GM03348 (cell line): ENCODE measurements at places on chromosomes 3 and 15.

DNA sequence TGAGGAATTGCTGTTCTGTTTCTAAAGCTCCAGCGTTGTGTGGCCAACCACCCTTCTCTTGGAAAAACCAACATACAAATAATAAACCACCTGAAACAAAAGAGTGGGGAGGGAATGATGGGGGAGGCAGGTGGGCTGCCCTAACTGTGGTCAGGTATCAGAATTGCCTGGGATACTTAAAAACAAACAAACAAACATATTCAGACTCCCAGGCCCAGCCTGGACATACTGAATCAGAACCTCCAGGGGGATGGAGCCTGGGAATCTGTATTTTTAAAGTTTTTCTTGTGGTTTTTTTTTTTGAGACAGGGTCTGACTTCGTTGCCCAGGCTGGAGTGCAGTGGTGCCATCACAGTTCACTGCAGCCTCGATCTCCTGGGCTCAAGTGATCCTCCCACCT lies 4.4 kb downstream of the SLC6A6 start:
- DNase-seq = no peak

DNA sequence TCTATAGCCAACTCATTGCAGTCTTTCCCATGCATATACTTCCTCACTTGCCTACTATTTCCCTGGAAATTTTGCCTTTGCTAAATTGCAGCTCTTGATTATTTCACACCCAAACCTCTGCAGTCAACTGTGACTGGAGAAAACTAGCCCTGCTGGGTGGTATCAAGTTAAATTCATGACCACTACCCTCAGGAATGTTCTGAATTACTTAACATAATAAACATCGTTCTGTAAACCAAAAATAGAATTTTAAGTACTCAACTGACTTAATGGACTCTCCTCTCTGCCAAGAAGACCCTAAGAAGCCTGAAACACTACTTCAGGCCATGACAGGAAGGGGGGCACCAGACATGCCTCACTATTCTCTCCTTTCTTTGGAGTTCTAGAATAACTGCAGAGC lies 1278.0 kb upstream of the GBE1 start:
- DNase-seq = no peak

GRCh38 chr15:33328106-33328505 lies 17.3 kb downstream of the RYR3 start:
- no peak for DNase-seq

- DNase-seq = no peak
Measured at GRCh38 chr15:93312891-93313486, 224.0 kb upstream of the RGMA start.

GRCh38 chr3:172076212-172076611 lies 36.8 kb downstream of the FNDC3B start:
- no peak for DNase-seq

GRCh38 chr15:77608774-77609173 lies 23.9 kb downstream of the LINGO1 start:
- no peak for DNase-seq

- DNase-seq = no peak
Measured at GRCh38 chr15:85825118-85825517, 30.4 kb upstream of the KLHL25 start.

DNA sequence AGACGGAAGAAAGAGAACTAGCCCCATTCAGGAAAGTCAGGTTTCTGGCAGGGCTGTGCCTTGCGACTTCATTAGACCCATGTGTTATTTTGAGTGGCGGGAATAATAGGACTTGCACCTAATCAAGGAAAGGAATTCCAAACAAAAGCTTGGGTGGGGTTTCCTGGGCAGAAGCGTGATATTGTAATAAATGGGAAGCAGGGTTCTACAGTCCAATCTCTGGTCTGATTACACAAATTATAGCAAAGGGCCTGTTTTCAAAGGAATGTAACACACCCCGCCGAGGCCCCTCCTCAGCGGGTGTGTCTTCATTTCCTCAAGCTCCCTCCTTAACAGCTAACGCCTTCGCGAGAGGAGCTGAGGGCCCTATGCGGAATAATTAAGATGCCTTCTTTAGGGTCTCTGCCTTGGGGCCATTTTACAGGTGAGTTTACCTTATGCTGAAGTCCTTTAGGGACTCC lies 396.0 kb upstream of the C2CD4B start:
- no peak for DNase-seq
